ENCODE measurements at places on chromosomes 4 and X.

DNA sequence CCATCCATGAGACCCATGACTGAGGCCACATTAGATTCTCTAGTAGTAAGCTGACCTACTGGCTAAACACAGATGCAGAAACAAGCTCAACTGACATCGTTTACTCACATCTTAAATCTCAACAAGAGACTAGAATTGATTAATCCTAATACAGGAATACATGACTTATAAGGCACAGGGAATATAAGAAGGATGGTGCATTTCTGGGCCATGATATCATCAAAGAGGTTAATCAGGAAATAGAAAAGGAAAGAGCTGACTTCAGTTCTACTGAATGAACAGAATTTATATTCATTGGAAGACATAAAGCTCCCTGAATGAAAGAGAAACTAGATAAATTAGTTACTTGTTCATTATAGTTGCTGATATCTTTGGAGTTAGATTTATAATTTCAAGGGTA lies 1406.5 kb downstream of the STIM2 start:
- no peak for DNase-seq

GRCh38 chrX:10367406-10367805 lies 210.6 kb downstream of the CLCN4 start:
- DNase-seq = no peak

DNA sequence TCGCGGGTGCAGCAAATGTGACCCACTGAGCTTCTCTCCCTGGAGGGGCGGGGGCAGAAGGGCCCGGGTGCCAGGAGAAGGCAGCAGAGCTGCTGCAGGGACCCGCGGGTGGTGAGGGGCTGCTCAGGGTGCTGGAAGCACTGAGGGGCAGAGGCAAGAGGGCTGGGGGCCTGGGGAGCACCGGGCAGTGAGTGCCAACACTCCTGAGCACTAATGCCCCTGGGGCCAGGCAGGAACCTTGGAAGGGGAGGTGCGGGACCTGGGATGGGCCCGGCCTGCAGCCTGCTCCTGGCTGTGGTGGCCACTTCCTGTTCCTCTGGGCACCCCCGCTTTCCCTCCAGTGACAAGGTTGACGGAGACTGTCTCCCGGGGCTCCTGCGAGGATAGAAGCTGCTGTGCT lies 66.5 kb upstream of the ADRA2C start:
- no peak for DNase-seq

- no peak for DNase-seq
Observed at GRCh38 chr4:17812801-17813200, 2.0 kb downstream of the NCAPG start.

GRCh38 chr4:20249333-20249732 lies 2.4 kb upstream of the SLIT2 start:
- DNase-seq = no peak

- DNase-seq = no peak
Observed at GRCh38 chr4:150680651-150681050, 98.7 kb downstream of the MAB21L2 start.

- peak; percentile 16 for DNase-seq
Observed at GRCh38 chr4:180449395-180449956, 1793.7 kb upstream of the TENM3 start.

GRCh38 chr4:921830-922331 lies 10.2 kb downstream of the GAK start:
- peak; percentile 65 for DNase-seq

DNA sequence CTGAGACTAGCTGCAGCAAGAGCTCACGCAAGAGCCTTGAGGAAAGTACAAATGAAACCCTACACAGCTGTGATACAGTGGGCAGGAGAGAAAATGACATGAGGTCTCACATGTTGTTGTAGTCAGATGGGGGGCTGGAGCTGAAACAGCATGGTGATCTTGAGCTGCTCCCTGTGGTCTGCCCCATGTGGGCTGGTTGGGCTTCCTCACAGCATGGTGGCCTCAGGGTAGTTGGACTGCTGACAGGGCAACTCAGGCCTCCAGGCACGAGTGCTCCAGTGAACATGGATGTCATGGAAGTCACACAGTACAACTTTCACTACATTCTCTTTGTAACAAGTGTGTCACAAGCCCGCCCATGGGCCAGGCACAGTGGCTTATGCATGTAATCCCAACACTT lies 3.4 kb upstream of the MAN2B2 start:
- no peak for DNase-seq

DNA sequence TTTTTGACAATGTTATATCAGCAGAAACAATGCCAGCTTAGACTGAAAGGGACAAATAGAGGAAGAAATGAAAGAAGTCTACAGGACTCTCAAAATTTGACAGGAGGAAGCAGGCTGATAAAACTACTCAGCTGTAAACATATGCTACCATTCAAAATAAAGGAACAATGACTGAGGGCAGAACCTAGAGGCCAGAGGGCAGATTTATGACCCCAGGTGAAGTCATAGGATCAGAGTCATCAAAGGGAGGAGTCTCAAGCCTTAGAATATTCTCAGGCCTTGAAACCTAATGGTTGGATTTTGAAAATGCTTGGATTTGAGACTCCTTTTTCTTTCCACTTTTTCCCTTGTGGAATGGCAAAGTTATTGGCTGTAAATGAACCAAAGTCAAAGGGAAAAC lies 17.0 kb upstream of the SYTL5 start:
- no peak for DNase-seq

DNA sequence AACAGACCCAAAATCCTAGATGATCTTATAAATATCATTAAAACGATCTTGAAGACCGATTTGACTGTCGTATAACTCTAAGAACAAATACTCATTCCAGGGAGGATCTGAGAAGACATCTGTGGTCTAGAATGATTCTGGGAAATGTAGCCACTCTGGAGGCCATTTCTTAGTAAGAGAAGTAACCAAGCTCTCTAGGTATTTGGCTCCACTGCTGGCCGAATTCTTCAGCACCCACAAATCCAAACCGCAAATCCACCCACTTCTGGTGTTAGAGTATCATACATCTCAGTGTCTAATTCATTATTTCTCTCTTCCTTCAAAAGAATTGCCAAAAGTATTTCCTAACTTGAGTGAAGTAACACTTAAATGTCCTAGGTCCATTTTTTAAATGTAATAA lies 23.9 kb downstream of the KLHL5 start:
- peak; percentile 5 for DNase-seq

DNA sequence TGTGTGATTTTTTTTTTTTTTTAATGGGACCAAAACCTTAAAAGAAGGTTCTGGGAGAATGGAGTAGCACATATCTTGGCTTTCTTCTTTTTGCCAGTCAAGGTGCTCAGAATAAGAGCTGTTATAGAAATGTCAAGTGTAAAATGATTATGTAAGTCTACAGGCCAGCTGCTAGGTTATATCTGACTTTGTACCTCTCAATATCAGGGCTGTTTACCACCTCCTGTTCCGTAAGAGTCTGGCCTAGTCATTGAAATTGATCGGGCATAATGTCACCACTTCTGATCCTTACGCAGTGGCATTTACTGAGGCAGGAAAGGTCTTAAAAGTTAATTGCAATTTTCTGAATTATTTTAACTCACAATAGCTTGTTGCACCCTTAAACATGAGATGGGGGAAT lies 41.1 kb downstream of the LIMCH1 start:
- DNase-seq = no peak

- DNase-seq = no peak
Observed at GRCh38 chrX:112668476-112669409, 11.0 kb downstream of the LHFPL1 start.

All from activated CD4-positive, alpha-beta T cell treated with anti-CD3 and anti-CD28 coated beads, Interleukin-10, Interleukin-2, amounts not matched to agents 100 ng/mL and 50 ng/mL, durations not matched to agents 16 hours and 8 hours (primary cell).